ENCODE measurements at places on chromosomes 4 and X.

- no peak for DNase-seq
Observed at GRCh38 chr4:8067274-8067936, 91.2 kb downstream of the ABLIM2 start.

- no peak for DNase-seq
Observed at GRCh38 chr4:151266497-151266896, 10.5 kb upstream of the PRSS48 start.

DNA sequence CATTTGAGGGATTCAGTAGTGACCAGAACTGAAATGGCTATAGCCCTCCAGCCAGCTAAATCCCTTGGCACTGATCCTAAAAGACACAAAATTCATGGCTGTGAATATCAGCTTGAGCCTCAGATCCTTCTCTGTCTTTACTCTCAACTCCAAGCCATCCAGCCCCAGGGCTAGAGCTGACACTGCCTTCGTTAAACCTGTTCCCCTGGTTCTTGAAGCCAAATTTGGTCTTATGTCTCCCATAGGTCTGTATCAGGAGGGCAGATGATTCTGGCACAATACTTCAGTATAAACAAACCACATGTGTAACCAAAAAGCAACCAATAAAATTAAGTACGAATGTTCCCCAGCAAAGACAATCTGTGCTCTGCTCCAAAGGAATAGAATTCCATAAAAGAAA is 78.0 kb downstream of the ANOS1 start:
- no peak for DNase-seq

GRCh38 chr4:102862016-102862415 is 6.8 kb upstream of the CISD2 start:
- no peak for DNase-seq

GRCh38 chr4:13849778-13850177 is 222.3 kb upstream of the BOD1L1 start:
- no peak for DNase-seq

Measured in neural progenitor cell (in vitro differentiated cells).